Psoas muscle (tissue), 8 donors: ENCODE measurements at places on chromosomes 7 and 10. TPM values are rescaled to one million over a fixed set of nuclear protein-coding genes. Genes with fewer than 3 reads are reported as not detected.

ADCY1 gene
- total RNA-seq: 2.2 TPM

NUTM2E gene
- total RNA-seq: not detected

MTPN gene
- 57.1 TPM for total RNA-seq

PAPSS2 gene
- 3.8 TPM for total RNA-seq

CDNF gene
- total RNA-seq: 15.4 TPM

IDI1 gene
- 61.3 TPM for total RNA-seq

DPCD gene
- total RNA-seq: 11.4 TPM

MRC1 gene
- total RNA-seq: 14.1 TPM

RTKN2 gene
- not detected for total RNA-seq

TMEM236 gene
- total RNA-seq: 0.59 TPM

SNCG gene
- 9.0 TPM for total RNA-seq

DNAAF5 gene
- total RNA-seq: 26.7 TPM

CALHM1 gene
- not detected for total RNA-seq

SEMA4G gene
- 0.75 TPM for total RNA-seq

SPDYE9 gene
- total RNA-seq: not detected

CNPY1 gene
- total RNA-seq: not detected

AUTS2 gene
- 14.3 TPM for total RNA-seq

ELOVL3 gene
- total RNA-seq: 0.26 TPM

NPSR1 gene
- not detected for total RNA-seq

TECPR1 gene
- total RNA-seq: 23.0 TPM

GPC2 gene
- 0.34 TPM for total RNA-seq

TLX1 gene
- total RNA-seq: not detected

IL6 gene
- total RNA-seq: 0.99 TPM

RHOBTB1 gene
- 23.6 TPM for total RNA-seq

SPDYE2 gene
- not detected for total RNA-seq

TAS2R39 gene
- total RNA-seq: not detected

MRLN gene
- total RNA-seq: 119 TPM

WIPF3 gene
- total RNA-seq: 18.5 TPM

DYDC2 gene
- total RNA-seq: not detected

CALCR gene
- 0.91 TPM for total RNA-seq

RPP30 gene
- total RNA-seq: 24.9 TPM

GARIN1A gene
- 2.4 TPM for total RNA-seq

BEND7 gene
- total RNA-seq: 22.0 TPM

ZCCHC24 gene
- 31.6 TPM for total RNA-seq

METTL27 gene
- total RNA-seq: 0.84 TPM

PON1 gene
- total RNA-seq: not detected

MEOX2 gene
- 6.1 TPM for total RNA-seq

C10orf67 gene
- total RNA-seq: 0.67 TPM

CYP2C8 gene
- total RNA-seq: not detected

OR2A12 gene
- not detected for total RNA-seq

CYP3A4 gene
- not detected for total RNA-seq

GIMAP7 gene
- total RNA-seq: 10.7 TPM

H2BK1 gene
- not detected for total RNA-seq

NAT16 gene
- not detected for total RNA-seq

PIP gene
- not detected for total RNA-seq

ASB10 gene
- 24.3 TPM for total RNA-seq

EEF1AKMT2 gene
- 9.1 TPM for total RNA-seq

CALD1 gene
- 25.0 TPM for total RNA-seq

ANKRD1 gene
- 6,044 TPM for total RNA-seq

CARD11 gene
- total RNA-seq: 0.39 TPM

MNX1 gene
- total RNA-seq: not detected

HMX3 gene
- not detected for total RNA-seq

SEMA3E gene
- total RNA-seq: 0.41 TPM

ACTL6B gene
- not detected for total RNA-seq

GALNT17 gene
- total RNA-seq: 1.6 TPM

TMEM168 gene
- 10.2 TPM for total RNA-seq

TBX20 gene
- not detected for total RNA-seq

JCAD gene
- total RNA-seq: 22.5 TPM
